Activated T-helper 1 cell treated with anti-CD3 and anti-CD28 coated beads, Interleukin-12 subunit alpha, Interleukin-12 subunit beta, Interleukin-2, Interleukin-4 antibody, amounts not matched to agents 30 ng/mL and 10 ng/mL and 1 ng/mL, durations not matched to agents 14 hours and 24 hours and 36 hours (primary cell): ENCODE measurements at places on chromosomes 3 and 15. TPM values are rescaled to one million over a fixed set of nuclear protein-coding genes. Genes with fewer than 3 reads are reported as not detected.

The ABI3BP gene
- not detected in 2 replicates for total RNA-seq

DNA sequence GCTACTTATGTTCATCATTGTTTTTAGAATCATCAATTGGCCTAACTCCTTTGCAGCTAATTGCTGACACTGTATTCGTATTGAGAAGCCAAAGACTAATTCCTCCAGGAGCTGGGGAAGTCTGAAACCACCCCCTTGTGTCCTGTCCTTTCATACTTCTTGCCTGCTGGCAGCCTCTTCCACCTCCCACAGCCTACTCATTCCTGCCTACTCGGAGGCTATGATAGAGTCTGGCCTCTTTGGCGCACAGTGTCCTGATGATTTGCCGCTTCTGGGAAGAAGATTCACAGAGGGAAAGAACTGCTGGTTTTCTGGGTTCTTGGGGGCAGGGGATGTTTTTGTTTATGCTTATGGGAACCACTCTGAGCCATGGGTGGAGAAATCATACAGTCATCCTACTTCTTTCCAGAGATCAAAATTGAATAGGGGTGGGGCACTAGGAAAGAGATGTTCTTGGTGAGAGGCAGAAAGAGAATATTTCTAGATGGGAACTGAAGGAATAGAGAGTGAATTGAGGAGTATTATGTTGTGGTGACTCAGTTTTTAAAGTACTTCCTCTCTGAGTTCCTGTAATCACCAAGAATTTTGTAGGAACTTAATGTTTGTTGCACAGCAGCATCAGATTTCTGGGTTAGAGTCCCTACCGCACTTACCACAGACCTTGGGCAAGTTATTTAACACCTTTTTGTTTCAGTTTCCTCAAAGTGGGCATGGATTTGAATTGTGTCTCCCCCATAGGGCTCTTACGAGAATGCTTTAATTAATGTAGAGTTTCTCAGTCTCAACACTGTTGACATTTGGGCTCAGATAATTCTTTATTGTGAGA lies 22.1 kb upstream of the SCAANT1 start:
- peaks cover 17% of the 10 kb centered on the region for H3K36me3 ChIP-seq
- H3K27me3 ChIP-seq: no peaks in the 10 kb centered on the region
- DNase-seq: peak; percentile 9
- peaks cover 71% of the 10 kb centered on the region for H3K4me1 ChIP-seq
- H3K27ac ChIP-seq: peak overlapping the region; percentile 82
- H3K4me3 ChIP-seq: peak overlapping the region; percentile 49

DNA sequence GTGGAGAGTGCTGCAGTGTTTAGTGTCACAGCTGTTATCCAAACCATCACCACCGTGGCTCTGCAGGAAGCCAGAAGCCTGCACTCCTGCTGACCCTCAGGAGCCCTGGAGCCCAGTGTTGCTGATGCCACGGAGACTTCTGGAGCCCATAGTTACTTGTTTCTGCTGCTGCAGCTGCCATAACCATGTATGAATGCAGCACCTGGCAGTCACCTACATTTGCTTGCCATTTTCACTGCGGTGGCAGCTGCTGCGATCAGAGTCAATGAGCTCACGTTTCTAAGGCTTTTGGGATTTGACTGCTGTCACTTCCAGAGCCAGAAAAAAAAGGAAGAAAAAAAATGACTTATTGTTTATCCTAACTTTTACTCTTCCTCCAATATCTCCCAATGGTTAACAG lies 299.2 kb upstream of the THRB start:
- no peaks in the 10 kb centered on the region for H3K36me3 ChIP-seq
- H3K4me1 ChIP-seq: no peaks in the 10 kb centered on the region
- no peak overlapping the region for H3K4me3 ChIP-seq
- no peak overlapping the region for H3K27ac ChIP-seq

DNA sequence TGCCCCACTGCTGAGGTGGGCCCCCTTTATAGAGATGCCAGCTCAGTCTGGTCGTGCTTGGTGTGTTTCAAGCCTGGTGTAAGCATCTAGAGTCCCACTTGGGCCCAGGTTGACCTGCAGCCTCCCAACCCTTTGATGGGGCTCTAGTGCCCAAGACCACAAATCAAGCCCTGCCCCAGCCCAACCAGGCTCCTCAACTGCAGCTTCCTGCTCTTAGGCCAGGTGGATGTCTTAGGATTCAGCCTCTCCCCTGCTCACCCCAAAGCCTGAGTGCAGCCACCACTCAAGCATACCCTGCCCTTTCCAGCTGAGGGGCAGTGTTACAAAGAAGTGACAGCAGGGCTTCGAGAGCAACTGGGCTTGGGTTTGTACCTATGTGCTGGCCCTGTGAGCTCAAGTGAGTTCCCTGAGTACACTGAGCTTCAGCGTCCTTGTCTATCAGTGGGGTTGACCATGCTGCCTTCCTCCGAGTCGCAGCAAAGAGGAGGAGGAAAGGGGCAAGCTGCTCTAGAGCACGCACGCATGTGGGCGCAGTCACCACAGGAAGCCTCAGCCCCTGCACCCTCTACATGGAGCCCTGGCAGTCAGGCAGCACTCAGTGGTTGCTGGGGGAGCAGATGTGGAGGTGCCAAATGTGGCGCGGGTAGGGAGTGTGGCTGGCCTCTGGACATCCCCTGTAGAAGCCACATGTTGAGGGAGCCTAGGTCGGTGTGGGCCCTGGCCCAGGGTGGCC lies 120.7 kb downstream of the EEFSEC start:
- no peak overlapping the region for H3K27ac ChIP-seq
- DNase-seq: no peak
- no peak overlapping the region for H3K4me3 ChIP-seq
- H3K36me3 ChIP-seq: no peaks in the 10 kb centered on the region
